ENCODE measurements at places on chromosomes 5 and 9.

DNA sequence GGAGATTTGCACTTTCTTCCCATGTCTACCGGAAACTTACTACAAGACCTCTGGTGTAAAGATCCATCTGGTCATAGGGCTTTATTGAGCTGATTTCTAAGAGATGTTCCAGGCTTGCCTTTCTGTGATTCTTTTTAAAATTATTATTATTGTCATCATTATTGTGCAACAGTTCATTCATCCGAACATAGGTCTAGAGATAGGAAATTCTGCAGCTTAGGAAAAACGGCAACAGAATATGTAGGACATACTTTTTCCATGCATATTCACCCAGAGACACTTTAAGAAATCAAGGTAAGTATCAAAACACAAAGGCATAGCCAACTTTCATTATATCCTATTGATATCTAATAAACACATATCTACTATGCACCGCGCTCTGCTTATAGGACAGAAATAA lies 378.2 kb upstream of the KLF4 start:
- DNase-seq: no peak

DNA sequence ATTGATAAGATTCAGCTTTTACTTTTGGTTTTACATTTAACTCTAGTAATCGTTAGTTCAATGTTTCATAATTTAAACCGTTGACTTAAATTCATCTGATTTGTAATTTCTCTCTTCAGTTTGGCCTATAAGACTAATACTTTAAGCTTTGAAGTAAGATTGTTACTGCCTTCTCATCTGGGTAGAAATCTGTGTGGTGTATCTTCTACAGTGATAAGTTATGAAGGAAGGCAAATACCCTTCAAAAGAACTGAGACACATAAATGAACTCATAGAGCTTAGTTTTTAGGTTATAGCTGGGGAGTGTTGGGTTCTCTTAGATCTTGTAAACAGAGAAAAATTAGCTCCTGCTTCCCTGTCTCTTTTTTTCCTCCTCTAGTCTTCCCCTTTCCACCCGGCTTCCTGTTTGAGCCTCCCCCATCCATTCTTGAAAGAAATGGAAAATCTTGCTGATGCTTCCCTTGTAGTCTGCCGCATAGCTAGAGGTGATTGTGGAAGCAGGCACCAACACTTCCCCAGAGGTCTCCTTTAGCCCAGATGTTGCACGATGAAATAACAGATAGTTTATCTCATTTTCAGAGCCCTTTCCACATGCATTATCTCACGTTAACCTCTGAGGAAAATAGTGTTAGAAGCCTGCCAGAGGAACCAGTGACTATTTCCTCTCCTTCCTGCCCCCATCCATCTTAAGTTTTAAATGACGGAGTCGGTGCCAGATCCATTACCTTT lies 2.0 kb upstream of the F2RL2 start:
- no peak for DNase-seq

DNA sequence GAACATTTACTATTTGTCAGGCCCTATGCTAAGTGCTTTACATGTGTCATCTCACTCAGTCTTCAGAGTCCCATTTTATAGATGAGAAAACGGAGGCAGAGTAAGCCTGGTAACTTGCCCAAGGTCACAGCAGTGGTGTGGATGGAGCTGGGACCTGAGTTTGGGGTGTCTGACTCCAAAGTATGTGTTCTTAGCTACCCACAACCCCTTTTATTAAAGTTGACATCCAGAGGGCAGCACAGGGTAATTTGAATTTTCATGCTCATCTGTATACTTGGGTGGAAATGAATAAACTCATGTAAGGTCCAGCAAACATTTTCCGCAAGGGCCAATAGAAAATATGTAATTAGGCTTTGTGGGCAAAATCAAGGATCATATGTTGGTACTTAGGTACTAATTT lies 93.4 kb upstream of the SLC25A48 start:
- no peak for DNase-seq

DNA sequence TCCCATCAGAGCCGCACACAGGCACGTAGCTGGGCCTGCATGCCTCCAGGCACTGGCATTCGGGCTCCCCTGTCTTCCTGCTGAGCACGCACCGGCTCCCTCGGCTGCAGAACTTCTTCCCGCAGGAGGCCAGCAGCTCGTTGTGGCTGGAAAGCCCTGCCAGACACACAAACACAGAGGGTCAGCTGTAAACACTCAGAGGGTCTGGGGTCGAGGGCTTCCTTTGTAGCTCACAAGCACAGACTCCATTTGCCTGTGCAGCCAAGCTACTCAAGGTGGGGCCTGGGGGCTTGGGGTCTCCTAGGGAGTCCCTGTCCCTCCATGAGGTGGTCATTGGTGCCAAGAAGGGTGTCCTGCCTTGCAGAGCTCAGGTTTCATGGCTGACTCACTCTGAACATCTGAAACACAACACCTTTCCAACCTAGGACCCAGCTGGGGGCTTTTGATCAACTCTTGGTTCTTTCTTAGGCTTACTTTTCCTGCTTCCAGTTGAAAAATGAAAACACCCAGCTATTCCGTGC lies 211.4 kb downstream of the FSTL4 start:
- DNase-seq: no peak

DNA sequence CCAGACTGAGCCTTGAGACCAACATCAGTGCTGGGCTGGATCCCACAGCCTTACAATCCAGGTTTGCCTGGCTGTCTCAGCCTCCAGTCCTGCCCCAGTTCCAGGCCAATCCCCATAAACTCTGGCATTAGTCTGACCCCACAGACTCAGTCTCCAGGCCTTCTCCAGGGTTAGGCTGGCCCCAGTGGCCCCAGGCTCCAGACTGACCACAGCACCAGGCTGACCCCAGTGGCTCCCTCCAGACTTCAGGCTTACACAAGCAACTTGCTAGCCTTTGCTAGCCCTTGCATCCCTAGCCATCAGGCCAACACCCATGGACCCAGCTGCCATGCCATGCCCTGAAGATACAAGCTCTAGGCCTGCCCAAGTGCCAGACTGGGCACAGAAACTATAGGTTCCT lies 1326.0 kb upstream of the C9orf72 start:
- DNase-seq: no peak
